ENCODE measurements at places on chromosomes 2 and 18.
A peak's percentile ranks its signal among the peaks of the same experiment; 100 is the strongest.

DNA sequence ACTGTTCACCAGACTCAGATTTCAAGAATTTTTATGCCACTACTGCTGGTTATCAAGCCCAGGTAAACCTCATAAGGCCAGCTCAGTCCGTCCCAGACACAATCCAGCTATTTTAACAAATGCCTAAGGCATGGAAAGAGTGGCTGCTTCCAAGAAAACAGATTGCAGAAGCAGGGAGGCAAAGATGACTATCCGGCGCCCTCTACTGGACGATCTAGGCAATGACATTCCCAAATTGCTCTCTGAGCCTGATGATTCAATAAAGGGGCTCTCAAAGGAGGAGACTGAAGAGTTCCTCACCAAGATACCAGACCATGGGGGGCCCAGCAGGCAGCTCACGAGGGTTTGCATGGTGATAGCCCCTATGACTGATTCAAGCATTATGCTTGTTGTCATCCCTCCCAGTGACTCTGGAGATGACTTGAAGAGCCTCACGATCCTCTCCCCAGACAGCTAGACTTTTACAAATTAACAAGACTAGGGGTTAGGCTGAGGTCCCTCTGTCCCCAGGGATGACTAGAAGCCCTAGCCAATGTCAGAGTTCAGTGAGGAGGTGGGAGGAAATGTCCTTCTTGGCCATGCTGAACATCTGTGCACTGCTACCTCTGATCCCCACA is 25.0 kb downstream of the SERPINB8 start:
- DNase-seq: no peak

DNA sequence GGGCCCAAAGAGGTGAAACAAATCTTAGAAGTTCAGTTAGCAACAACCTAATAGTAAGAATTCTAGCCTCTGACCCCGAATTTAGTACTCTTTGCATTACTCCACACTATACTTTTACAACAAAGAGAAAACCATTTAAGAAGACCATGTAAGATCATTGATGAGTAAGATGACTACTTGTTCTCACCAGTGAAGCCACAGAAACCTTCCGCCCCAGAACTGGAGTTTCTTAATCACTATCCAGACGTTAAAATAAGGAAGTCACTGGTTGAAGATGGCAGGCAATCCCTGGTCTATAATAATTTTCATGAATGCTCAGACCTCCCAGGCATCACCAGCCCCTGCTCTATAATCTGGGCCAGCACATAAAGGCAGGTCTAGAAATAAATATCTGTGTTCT is 95.0 kb downstream of the TMEM163 start:
- no peak for DNase-seq

DNA sequence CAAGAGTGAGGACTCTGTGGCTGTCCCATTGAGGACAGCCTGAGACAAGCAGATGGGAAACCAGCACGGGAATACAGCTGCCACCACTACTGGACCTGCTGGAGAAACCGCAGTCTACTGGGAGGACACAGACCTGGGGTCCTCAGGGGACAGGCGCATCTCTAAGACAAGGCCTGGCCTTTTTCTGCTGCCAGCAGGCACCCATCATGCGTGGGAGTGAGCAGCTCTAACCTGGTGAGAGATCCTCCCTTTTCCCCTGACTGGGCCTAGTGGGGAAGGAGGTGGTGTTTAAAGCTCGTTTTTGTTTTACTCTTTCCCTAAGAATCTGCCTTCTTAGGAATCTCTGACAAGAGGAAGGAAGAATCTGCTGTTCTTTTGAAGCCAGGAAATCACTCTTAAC is 36.6 kb downstream of the CYRIA start:
- no peak for DNase-seq

GRCh38 chr18:76978616-76979015 is 154.0 kb downstream of the MBP start:
- DNase-seq: no peak

DNA sequence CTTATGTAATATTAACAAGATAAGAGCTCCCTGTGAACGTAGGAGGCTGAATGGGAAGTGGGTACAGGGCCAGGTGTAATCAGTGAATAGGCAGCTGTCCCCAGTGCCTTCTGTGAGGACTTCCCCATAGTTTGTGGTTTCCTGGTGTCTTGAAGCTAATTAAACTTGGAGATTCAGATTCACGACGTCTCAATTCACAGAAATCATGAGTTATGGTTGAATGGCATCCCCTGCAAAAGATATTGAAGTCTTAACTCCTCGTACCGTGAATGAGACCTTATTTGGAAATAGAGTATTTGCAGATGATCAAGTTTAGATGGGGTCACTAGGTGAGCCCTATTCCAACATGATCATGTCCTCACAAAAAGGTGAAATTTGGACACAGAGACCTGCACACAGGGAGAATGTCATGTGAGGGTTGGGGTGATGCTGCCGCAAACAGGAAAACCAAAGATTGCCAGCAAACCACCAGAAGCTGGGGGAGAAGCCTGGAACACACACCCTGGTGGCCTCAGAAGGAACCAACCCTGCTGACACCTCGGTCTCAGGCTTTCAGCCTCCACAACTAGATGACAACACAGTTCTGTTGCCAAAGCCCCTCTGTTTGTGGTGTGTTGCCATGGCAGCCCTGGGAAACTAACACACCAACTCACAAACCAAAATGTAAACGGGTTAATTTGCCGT is 13.2 kb downstream of the ARL4C start:
- peak; percentile 70 for DNase-seq

DNA sequence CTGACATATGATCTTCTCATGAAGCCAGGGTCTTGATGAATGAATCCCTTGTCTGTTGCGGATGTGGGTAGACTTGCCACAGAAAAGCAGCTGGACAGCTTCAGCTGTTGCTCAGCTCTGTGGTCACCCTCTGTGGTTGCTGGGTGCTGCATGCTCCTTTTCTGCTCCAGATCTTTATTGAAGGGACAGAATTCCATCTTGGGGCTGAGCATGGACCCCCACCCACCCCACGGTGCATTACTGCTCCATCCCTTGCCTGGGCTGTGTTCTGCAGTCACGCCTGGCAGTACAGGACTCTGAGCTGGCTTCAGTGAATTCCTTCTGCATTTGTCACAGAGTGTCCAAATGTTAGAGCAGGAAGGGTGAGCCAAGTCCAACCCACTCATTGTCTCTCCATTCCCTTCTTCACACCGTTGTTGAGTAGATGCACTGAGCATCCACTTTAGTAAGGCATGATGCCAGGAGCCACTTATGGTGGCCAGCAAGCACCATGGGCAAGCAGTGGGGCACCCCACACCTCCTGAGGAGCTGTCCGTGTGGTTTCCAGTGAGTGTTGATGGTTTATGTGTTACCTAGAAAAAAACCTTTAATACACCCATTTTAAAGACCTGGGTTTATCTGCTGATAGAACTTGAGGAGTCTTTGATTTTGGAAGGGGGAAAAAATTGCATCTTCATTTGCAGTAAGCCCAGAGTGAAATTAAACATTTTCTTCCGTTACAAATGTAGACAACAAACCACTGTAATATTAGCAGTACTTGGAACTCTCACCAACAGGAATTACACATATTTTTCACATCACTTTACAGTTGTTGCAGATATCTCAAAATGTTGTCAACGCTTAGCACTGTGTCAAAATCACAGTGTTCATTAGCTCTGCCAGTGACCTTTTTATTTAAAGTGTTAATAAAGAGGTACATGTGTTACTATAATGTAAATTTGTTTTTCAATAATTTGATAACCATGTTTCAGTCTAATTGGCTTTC is 14.7 kb upstream of the ITGB6 start:
- no peak for DNase-seq

DNA sequence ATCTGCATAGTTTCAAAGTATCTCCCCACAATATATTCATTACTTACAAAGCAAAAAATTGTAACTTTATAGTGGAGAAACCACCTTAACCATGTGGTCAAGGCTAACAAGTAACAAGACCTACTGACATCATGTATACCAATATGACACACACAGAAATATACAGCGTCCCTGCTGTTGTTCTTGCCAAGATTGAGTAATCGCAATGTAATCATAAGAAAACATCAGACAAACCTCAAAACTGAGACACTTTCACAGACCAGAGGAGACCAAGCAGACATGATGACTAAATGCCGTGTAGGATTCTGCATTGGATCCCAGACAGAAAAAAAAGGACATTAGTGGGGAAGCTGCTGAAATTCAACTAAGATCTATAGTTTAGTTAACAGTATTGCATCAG is 123.0 kb downstream of the ACAA2 start:
- DNase-seq: no peak

DNA sequence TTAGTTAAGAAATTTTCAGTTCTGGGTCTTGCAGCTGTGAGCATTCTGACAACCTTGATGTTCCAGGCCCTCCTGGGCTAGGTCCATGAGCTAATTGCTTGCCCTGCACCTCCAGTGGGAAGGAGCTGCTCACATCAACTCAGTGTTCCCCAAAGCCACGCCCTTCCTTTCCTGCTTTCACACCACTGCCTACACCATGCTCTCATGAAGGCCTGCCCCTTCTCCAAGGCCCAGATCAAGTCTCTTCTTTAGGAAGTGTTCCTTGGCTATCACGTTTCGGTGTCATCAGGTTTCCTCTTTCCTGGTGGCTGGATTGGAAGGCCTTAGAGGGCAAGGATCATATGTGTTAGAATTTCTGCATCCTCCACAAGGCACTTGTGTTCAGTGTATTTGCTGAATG is 18.8 kb downstream of the TMEM127 start:
- DNase-seq: no peak

- DNase-seq: peak; percentile 60
Measured at GRCh38 chr18:2994603-2995432, 18.1 kb downstream of the LPIN2 start.

DNA sequence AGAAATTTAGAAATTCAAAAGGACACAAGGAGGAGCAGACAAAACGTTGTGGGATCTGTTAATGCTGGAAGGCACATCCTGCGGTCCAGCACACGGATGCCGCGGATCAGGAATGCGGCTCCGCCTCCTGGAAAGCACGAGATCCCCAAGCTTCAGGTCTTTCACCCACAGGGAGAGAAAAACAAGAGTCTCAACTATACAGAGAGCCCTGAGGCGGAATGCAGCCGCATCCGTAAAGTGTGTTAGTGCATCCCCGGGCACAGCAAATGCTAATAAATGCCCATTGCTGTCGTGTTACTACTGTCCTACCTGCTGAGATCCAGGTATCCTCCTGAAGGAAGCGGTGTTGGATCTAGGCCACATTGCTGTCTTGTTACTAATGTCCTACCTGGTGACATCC is 303.9 kb downstream of the EIPR1 start:
- no peak for DNase-seq

DNA sequence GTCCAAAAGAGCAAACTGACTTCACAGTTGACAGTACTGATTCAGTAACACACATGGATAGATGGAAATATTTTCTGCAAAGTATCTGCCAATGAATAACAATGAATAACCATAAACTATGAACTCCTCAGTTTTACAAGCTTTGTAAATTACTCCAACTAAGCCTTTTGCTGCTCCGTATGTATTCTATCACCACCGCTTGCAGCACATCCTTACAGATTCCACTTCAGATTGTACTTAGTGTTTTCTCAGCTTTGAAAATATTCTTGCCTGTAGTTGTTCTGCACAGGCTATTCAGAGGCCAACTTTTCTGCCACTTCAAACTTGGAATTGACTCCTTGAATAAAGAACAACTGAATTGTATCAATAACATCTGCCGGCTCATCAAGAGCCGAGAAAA is 36.2 kb downstream of the TLK1 start:
- DNase-seq: no peak

GRCh38 chr18:8942909-8943545 is 159.5 kb upstream of the NDUFV2 start:
- no peak for DNase-seq

DNA sequence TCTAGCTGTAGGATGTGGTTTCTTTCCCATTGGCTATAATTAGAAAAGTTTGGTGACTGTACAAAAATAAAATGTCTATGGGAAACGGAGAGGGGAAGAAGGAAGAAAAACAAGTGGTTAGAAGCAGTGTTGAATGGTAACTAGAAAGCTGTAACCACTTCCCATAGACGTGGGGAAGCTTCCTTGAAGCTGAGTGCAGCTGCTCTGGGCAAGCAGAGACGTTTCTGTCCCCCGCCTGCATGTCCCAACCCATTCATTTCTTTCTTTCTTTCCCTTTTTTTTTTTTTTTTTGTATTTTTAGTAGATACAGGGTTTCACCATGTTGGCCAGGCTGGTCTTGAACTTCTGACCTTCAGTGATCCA is 367.8 kb upstream of the HS6ST1 start:
- DNase-seq: no peak

DNA sequence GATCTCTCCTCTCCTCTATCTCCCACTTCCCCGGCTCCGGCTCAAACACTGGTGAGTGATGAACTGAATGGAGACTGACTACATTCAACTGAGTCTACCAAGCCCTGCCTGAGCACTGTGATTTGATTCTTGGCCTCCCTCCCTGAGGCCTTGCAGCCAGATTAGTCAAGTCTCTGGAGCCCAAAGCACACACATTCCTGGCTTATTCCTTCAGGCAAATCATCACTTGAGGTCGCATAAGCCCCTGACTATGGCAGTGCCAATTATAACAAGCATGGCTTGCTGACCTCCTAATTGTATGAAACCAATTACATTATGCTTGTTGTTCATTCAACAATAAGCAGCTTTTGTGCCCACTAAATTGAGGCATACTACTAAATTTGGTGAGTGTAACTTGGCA is 34.6 kb downstream of the EFEMP1 start:
- DNase-seq: no peak

DNA sequence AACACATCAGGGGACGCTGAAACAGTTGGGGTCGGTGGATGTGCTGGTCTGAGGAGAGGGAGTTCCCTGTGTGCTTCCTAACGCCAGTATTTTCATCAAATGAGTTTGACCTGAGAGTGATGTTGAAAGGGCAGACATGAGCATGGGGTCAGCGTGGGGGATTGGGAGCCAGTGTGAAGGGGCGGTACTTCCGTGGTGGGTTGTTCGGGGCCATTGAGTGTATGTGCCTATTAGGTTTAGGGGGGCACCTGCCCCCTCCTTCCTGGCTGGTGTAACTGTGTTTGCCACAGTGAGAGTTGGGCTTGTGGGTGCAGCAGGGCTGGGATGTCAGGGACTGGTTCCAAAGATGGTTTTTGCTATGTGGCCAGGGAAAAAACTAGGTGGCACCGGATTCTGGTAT is 24.4 kb downstream of the SPEG start:
- DNase-seq: no peak

DNA sequence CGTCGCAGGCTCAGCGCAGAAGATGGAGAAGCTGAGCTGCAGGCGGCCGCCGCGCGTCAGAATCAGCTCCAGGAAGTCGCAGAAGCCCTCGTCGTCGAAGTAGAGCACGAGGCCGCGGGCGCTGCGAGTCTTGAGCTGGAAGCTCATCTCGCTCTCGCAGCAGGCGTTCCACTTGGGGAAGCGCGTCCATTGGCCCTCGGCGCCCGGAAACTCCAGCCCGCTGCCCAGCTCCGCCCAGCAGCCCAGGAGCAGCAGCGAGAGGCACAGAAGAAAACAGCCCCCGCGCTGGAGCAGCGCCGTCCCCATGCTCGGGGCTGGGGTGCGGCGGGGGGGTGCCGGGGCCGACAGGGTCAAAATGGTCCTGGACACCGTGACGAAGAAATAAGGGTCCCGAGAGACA is 4.0 kb downstream of the NRXN1 start:
- no peak for DNase-seq
